A549 treated with RU486 at 1 μM for 4 hours (cell line): ENCODE measurements at places on chromosomes 7 and 10. TPM values are rescaled to one million over a fixed set of nuclear protein-coding genes. Genes with fewer than 3 reads are reported as not detected.

ADAMTS14 gene
- 0.05 to 0.07 TPM (median 0.06 TPM) in 5 replicates for total RNA-seq

ASB15 gene
- total RNA-seq = not detected in 5 replicates

OR2A42 gene
- not detected in 5 replicates for total RNA-seq

DNAH11 gene
- total RNA-seq = 0.04 to 0.41 TPM (median 0.23 TPM) in 5 replicates

AASS gene
- total RNA-seq = 0.05 to 0.12 TPM (median 0.06 TPM) in 4 of 5 replicates, not detected in the other

OR2A1 gene
- total RNA-seq = not detected in 5 replicates

AEBP1 gene
- 0.05 TPM in 1 of 5 replicates, not detected in the others for total RNA-seq

PRPS1L1 gene
- total RNA-seq = not detected in 5 replicates
